ENCODE measurements at places on chromosomes 1 and 21.

DNA sequence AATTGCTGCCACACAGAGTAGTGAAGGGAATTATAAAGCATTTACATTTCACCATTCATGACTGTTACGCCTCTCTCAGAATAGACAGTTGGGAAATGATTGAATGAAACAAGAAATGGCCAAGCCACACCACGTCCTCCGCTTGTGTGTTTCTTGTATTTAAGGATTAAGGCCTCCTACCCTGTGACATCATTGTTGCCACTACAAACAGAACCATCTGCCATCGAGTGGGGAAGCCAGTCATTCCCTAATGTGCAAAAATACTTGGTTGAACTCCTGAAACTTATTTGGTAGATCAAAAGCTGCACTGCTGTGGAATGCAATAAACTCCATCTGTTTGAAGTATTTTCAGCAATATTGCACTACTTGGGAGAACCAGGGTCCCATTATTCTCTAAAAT lies 99.0 kb upstream of the C1orf105 start:
- DNase-seq, result no peak

- no peak for DNase-seq
Observed at GRCh38 chr1:229390130-229390529, 43.8 kb downstream of the ACTA1 start.

DNA sequence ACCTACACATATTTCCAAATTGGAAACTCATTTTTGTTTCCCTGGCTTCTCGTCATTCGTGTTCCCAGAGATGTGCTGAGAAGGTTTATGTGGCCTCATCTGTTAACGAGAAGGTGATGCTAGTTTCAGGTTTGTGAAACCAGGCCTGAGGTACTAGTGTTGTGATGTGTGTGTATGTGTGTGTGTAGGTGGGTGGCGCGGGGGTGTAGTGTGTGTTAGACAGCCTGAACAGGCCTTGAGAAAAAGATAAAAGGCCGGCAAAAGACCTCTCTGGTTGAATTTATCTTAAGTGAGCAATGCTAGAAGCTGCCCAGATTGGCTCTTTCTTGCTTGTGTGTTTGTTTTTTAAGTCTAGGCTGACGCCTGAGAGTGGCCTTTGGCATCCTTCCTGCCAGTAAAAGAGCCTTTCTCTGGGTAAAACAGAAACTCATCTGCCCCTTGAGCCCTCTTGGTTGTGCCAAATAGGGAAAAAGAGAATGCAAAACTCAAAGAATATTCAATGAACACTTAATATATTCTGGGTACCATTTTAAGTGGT lies 65.8 kb upstream of the HSD17B7 start:
- DNase-seq, result no peak

DNA sequence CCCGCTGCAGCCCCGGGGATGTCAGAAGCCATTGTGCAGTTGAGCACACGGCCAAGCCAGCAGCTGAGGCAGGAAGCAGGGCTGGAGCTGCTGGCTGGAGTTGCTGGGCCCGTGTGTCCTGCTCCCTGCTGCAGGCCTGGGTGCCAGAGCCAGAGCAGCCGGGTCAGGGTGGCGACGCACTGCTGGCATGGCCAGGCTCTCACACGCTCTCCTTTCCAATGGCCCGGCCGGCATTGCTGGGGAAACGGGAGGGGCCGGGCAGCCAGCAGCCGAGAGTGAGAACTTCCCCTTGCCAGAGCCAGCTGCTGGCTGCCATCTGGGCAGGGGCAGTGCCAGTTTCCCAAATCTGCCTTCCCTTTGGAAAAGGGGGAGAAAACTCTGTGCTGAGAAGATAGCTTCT lies 82.4 kb upstream of the PROX1 start:
- no peak for DNase-seq

DNA sequence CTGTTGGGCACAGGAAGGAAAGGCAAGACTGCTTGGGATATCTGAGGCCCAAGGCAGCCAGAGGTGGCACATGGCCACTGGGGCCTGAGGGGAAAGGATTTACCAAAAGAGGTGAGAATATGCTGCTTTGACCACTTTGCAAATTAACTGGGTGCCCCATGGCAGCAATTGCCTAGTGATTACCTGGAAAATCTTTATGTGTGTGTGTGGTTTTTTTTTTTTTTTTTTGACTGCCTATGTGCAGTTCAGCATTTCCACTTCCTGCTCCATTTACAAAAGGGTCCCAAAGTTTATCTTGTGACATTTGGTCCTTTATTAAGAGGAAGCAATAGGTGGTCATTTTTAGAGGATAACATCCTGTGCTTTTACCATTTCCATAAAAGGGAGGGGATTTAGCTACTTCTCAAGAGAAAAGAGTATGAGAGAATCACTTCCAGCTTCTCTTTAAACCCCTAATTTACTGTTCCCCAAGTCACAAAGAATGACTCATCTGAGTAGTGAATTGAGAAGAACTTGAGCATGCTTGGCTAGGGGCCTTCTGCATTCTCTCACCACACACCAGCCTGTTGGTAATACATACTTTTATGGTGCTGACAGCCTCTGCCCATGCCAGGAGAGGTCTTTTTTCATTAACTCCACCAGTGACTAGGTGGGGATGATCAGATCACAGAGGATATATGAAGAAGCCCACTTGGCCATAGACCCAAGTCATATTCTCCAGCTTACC lies 52.1 kb downstream of the SYDE2 start:
- DNase-seq, result no peak

DNA sequence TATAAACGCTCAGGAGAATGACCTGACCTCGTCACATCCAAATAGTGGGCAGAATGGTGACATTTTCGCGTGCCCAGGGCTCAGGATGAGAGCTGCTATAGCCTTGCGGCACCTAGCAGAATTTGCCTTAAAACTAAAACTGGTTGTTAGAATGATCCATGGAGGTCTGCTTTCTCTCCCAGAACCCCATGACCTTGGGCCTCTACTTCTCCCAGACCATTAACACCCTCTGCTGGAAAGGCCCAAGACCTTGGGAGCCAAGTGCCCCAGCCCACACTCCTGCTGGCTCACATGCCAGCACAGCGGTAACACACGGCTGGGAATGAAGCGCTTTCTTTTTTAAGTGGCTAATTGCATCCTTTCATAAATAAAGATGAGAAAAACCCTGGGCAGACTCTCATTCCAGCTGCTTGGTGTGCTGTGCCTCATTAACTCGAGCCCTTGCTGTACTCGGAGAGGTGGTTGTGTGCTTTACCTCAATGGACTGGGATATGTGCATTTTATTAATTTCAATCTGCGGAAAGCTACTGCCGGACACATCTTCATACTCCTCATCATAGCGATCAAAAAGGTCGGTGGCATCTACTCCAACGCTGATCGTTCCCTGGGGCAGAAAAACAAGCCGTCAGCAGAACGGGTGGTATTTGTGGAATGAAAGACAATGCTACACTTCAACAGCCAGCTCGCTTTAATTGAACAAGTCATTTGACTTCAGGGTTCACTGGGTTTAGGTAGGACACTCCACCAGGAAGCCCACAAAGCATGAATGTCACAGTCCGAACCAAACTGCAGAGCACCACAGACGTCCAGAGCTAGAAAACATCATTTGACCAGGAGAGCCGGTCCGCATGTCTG lies 29.0 kb downstream of the THAP3 start:
- no peak for DNase-seq

DNA sequence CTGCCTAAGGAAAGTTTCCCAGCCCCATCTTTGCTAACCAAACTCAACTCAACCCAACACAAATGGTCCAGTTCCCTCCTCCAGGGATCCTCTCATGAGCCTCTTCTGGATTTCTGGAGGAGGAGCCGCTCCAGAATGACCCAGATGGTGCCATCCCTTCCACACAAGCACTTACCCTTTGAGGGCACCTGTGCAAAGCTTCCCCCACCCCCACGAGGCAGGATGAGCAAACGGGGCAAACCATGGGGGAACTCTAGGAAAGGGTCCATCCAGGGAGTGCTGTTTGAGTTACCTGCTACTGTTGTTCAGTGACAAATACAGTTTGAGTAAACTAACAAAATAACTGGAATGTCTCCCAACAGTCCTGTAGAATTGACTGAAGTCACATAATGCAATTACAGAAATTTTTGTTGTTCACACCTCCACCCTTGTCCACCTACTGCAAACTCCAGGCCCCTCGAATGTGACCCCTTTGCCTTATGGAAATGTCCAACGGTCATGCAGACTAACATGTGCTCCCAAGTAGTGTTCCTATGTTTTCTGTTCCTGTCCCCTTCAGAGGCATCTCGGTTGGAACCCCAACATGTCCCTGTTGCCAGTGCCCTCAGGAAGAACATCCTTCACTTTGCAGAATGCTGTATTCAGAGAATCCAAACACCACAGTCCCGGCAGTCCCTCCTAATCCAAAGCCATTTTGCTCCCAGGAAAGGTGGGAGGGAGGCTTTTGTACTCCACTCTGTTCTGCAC lies 160.1 kb downstream of the RRAGC start:
- no peak for DNase-seq

DNA sequence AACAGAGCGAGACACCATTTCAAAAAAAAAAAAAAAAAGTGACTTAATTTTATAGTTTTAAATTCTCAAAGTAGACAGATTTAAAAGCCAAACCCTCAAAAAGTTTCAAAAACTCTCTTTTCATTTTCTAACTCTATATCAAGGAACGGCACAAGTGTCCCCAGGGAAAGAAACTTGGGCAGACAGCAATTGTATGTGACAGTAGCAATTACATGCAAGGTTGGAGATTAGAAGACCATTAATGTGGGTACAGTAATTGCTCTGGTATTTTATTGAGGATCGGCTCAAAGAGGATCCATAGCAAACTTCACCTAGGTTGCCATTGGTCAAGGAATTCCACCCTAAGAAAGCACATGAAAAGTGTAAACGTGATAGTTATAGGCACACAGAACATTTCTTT lies 46.2 kb downstream of the ACBD6 start:
- DNase-seq, result no peak

DNA sequence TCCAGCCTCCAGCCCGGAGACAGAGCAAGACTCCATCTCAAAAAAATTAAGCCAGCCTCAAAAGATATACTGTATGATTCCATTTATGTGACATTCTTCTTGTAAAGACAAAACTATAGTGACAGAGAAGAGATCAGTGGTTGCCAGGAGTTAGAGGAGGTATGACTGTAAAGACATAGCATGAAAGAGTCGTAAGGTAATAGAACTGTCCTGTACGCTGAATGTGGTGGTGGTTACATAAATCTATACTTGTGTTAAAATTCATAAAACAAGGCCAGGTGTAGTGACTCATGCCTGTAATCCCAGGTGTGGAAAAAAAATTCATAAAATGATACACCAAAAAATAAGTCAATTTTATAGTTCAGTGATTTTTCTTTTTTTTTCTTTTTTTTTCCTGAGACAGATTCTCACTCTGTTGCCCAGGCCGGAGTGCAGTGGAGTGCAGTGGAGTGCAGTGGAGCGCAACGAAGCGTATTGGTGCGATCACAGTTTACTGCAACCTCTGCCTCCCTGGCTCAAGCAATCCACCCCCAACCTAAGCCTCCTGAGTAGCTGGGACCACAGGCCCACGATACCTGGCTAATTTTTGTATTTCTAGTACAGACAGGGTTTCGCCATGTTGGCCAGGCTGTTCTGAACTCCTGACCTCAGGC lies 84.9 kb upstream of the CXADR start:
- DNase-seq, result no peak

- DNase-seq, result peak; percentile 51
Observed at GRCh38 chr1:109482791-109483671, 674 bp upstream of the ATXN7L2 start.

DNA sequence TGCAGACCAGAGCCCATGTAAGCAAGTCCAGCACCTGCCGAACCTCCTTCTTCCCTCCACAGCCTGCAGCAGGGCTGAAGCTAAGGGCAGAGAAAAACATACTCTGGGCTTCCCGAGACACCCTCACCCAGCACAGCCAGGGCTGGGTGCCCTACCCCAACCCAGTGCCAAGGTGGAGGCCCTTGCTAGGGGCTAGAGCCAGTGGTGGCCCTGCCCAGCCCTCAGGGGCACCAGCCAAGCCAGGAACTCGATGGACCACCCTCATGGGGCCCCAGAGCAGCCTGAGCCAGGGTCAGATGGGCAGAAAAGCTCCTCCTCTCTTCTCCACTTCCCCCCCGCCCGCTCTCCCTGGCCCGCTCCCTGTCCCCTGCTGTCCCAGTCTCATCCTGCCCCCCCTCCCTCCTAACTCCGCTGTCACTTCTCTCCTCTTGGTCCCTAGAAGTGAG lies 15.9 kb downstream of the TNFRSF25 start:
- no peak for DNase-seq

DNA sequence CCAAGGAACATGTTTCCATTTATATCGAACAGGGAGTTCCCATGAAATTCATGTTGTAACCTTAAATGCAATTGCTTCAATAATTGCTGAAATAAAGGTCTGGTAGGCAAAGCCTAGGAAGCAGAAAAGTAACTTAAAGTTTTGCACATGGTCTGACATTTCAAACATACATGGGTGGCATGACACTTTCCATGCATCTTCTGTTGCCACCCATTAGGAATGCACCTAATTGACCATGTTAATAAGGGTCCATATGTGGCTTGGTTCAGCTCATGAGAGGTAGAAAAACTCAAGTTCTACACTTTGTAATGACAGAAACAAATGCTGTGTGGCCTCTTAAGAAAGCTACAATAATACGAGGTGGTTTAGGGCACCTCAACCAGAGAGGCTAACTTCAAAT lies 72.0 kb upstream of the GORAB start:
- no peak for DNase-seq

DNA sequence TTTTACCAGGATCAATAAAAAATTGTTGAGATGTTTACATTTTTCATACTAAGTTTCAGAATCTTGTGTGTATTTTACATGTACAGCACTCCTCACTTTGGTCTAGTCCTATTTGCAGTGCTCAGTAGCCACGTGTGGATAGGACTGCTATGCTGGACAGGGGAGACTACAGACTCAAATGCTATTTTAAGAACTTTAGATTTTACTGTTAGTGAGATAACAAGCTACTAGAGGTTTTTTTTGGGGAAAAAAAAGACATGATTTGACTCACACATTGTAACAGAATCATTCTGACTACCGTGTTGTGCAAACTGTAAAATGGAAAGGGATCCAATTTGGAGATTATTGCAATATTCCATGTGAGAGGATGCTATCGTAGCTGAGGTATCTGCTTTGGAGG lies 418.9 kb upstream of the PRMT6 start:
- DNase-seq, result no peak

DNA sequence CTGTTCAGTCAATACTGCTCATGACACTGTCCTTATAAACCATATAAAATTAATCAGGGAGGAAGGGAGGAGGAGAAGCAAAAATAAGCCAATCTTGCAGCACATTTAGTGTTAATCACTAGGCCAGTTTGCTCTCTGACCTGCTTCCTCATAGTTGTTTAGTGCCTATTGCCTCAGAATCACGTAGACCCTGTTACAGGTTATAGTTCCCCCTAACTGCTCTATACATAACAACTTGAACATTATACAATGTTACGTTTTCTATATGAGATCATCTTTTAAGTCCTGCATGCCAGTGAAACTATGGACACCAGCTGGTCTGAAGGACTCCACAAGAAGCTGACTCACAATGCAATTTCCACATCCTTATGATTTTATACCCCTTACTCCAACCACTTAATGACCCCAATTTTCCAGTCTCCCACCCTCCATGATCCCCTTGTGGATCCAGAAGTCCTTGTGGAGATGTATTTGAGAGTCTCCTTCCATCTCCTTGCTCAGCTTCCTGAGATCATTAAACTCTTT lies 34.9 kb upstream of the TACSTD2 start:
- DNase-seq, result no peak

GRCh38 chr21:42174173-42174572 lies 44.8 kb upstream of the ABCG1 start:
- DNase-seq, result no peak
